NCI-H2107 (cell line): ENCODE measurements at places on chromosomes 2 and 18.

GRCh38 chr2:96359310-96359709 is 23.7 kb downstream of the NCAPH start:
- DNase-seq: no peak

GRCh38 chr2:1305342-1306013 is 107.8 kb upstream of the TPO start:
- DNase-seq: no peak

GRCh38 chr2:233404222-233404621 is 49.9 kb downstream of the DGKD start:
- DNase-seq: peak; percentile 3

GRCh38 chr2:104531122-104531521 is 322.8 kb upstream of the POU3F3 start:
- no peak for DNase-seq

DNA sequence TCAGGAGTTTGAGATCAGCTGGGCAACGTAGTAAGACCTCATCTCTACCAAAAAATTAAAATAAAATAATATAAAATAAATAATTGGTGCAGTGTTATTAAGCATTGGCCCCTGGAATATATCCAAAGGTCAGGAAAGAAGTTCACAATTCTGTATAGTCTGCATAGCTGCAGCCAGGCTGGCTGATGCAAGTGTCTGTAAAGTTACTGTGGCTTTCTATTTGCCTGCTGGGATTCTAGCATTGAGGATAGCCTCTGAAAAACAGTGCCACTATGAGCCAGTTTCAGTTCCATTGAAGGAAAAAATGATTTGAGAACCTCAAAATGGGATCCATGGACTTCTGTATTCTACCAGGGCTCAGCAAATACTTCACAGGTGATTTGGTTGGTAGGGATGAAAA is 208.6 kb downstream of the PARD3B start:
- DNase-seq: no peak

DNA sequence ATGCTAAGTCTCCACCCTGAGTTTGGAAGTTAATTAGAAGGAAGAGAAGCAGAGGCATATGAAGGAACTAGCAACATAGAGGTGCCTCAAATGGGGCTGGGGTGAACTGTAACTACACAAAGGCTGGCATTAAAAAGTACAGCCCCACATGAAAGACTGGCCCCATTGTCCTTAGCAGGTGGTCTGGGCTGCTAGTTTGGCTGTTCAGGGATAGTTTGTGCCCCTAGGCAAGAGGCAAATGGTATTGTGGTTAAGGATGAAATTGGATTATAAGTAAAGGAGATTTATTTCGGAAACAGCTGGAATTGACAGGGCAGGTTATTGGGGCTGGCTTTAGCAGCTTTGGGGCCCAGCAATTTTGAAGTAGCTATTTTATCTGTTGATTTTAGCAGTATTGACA is 365.7 kb upstream of the TNP1 start:
- DNase-seq: no peak

DNA sequence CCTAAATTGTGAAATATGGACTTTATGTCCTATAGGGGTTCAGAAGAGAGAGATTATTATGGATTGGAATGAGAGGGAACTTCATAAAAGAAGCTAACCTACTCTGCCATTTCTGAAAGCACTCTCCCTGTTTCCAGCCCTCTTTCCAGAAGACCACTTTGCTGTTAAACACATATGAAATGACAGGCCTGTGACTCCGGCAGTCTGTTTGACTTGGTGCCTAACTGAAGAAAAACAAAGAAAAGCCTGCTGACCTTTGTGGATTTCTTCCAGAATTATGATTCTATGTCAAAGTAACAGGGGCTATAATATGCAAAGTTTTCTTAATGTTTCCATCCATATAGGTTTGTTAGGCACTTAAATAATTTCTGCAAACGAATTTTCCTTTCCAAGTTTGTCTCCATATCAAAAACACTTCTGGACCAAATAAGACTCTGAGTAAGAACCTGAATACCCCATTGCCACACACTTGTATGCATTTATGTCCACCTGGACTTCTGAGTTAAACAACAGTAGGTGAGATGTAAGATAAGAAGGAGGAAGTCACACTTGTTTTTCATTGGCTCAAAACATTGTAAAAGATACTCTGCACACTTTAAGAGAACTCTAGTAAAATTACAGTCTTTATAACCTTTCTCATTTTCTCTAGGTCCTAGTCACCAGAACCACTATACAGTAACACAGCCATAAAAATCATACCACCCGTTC is 111.7 kb downstream of the PIEZO2 start:
- no peak for DNase-seq
